ENCODE measurements at places on chromosomes 4 and X.

- no peak for DNase-seq
Observed at GRCh38 chr4:2183394-2183793, 58.5 kb downstream of the HAUS3 start.

- DNase-seq: no peak
Observed at GRCh38 chrX:57772637-57773036, 92.6 kb upstream of the NLRP2B start.

- no peak for DNase-seq
Observed at GRCh38 chr4:139501527-139501926, 47.6 kb downstream of the RAB33B start.

- DNase-seq: peak; percentile 60
Observed at GRCh38 chrX:9340598-9341290, 124.1 kb upstream of the TBL1X start.

- no peak for DNase-seq
Observed at GRCh38 chrX:43405191-43405590, 250.9 kb upstream of the MAOA start.

GRCh38 chrX:27619459-27619858, 29.3 kb downstream of the DCAF8L2 start:
- DNase-seq: no peak

DNA sequence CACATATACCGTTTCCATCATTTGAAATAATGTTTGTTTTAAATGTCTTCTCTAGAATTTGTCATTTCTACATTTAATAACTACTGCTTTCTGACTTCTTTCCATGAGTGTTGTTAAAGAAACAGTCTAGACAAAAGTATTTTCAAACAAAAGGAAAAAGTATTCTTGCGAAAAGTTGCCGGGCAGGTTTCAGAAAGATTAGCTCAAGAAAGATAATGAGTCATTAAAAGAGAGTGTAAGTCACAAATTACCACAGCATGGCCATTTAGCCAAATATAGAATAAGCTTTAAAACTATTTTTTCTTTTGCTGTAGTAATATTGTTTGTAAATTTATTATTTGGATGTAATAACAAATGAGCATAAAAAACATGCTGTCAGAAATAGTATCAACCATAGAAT, 493.0 kb downstream of the TLL1 start:
- no peak for DNase-seq

GRCh38 chr4:6751611-6752485, 30.7 kb upstream of the KIAA0232 start:
- no peak for DNase-seq

DNA sequence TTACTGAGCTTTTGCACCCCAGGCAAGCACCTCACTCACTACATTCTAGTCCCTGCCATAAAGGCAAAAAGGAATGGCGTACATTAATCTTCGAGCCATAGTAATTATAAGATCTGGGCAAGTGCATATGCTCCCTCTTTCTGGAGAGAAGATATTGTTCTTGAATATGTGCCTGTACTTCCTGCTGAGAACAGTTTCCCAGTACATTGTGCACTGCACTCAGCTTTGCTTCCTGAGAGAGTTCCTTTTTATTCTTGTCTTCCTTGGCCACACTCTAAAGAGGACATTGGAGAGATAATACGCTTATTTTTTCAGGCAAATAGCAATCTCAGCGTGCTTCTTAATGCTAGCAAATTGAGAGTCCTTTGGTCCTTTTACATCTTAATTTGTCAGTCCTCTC, 909.0 kb upstream of the PCDH10 start:
- no peak for DNase-seq

- no peak for DNase-seq
Observed at GRCh38 chr4:52106191-52106590, 55.1 kb downstream of the SPATA18 start.

DNA sequence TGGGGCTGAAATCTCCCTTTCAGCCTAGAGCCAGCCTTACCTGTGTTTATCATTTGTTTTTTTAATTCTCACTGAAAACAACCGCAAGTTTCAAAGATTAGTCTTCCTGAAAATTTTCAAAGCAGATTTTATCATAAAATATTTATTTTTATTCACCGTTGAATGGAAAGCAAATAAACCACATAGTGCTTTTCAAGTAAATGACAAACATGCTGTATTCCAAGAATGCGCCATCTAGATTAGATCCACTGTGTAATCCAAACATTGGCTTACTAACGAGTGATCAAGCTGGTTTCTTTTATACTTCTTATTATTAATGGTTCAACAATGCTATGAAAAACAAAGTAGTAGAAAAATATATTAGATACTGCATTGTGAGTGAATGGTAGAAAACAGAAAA, 1176.2 kb upstream of the IGFBP7 start:
- DNase-seq: no peak

DNA sequence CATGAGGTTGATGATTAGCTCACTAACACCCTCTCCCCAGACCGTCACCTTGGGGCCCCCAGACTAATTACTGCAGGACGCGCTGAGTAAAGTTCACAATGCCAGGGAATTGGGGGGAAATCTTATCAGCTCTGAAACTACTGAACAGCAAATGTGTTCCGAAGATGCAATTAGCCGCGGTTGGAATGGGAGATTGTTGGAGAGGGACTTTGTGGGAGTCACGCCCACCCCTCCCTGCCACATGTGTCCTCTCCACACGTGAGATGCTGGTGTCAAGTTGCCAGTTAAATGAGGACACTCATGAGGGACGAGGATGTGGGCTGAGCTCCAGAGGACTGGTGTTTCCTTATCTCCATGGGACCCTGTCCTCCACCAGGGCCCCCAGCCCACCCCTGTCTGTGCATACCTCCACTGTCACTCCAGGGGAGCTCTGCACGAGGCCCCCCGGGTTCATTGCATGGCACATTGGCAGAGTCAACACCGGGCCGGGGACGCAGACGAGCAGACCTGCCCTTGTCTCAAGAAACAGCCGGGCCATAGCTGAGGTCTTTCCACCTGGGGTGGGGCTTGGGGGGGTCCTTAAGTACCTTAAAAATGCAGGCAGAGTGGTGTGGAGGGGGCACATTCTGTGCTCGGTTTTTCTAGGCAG, 175.4 kb upstream of the PSAPL1 start:
- DNase-seq: no peak

DNA sequence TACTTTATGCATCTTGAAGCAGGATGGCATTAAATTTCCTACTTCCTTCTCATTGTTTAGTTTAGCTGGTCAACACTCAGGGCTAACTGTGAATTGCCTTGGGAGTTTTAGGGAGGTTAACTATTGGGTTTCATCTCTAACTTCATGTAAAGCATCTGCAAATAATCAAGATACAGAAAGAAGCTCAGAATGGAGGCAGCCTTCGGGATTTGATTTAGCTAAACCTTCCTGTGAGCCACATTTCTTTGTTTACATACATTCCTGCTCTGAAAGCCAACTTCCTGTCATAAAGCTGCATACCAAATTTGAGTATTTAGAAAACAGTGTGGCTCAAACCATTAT, 131.7 kb upstream of the PCDH18 start:
- DNase-seq: no peak

- DNase-seq: no peak
Observed at GRCh38 chr4:3827616-3828492, 61.7 kb downstream of the ADRA2C start.

- DNase-seq: no peak
Observed at GRCh38 chr4:113411496-113411938, 350.0 kb downstream of the CAMK2D start.

DNA sequence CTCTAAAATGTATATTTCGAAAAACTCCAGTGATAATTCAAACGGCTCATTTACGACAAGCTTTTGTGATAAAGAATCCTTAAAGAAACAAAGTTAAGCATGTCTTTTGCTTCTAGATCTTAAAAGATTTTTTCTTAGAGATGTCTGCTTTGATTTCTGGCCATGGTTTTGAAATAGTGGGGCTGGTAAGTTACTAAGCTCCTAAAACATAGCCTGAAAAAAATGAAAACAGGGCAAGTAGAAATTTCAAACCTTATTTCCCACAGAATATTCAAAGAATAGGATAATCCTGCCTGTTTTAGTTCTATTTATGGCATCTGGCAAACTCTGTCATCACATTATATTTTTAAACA, 318.3 kb downstream of the ARHGAP24 start:
- no peak for DNase-seq

DNA sequence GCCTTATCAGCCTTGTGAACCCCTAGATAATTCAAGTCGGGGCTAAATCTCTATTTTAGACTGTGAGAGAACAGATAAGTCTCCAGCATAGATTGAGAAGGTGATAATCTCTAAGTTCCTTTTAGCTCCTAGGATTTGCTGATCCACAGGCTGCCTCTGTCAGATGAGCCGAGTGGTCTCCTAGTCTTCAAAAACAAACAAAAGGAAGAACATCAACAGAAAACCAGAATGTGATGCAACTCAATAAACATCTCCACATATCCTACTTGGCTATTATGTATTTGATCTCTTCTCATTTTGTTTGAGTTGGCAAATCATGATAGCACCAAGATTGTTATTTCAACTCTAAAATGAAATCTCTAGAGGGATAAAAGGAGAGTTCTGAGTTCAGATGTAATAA, 88.4 kb upstream of the SLC7A11 start:
- no peak for DNase-seq

- DNase-seq: no peak
Observed at GRCh38 chr4:5423670-5424069, 284.7 kb downstream of the EVC2 start.

GRCh38 chrX:1894740-1895139, 279.9 kb downstream of the ASMT start:
- DNase-seq: no peak

GRCh38 chr4:177508662-177509061, 66.4 kb upstream of the AGA start:
- DNase-seq: no peak

DNA sequence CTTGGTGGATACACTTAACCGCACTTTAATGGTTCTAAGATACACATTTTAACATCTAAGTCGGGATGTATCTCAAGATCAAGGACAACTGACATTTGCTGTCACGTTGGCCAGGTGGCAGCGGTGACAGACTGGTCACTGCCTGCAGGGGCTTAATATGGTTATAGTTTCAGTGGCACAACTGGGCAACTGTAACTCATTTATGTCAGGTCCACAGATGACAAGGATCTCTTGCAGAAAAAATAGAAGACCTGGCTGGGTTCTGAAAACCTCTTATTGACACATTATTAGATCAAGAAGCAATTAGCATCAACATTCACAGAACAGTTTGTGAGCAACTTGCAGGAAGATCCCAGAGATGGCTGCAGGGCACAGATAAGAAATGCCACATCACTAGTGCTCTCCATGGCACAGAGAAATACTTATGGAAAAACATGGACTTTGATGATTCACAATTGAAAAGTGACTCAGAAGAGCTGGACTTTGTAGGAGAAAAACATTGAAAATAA, 99.6 kb upstream of the SORBS2 start:
- DNase-seq: no peak

DNA sequence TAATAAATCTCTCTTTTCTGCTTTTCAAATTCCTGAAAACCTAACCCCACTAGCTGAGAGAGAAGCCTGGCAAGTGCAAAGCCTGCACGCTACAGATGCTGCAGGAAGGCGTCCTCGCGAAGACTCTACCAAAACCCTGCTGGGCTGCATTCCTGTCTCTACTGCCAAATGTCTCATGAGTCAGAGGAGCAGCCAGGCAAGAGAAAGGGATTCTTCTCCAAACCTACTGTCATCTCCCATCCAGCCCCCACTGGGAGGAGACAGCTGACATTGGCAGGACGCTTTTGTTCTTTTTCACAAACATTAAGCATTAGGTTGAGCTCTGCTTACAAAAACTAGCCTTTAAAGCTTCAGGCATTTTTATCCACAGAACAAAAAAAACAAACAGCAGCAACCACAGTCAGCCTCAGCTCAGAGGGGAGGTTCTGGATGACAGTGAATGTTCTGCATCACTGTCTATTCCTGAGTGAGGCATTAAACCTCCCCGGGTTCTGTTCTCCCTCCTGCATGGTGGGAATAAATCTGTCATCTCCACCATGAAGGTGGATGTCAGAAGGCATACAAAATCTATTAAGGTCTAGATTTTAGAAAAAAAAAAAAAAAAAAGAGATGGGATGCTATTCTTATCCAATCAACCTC, 18.0 kb downstream of the CRMP1 start:
- DNase-seq: no peak

DNA sequence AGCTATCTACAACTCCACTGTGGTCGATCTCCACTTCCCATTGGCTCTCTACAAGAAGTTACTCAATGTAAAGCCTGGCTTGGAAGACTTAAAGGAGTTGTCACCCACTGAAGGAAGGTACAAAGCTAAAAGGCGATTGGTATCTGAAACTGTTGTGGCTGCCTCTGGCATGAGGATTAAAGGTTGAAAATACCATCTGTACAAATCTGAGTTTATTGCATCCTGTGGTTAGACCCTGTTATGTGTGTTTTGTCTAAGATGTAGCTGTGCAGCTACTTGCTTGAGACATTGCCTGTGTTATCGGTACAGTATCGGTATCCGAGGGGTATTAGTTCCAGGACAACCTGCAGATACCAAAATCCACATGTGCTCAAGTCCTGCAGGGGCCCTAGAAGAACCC, 16.4 kb downstream of the NAP1L5 start:
- DNase-seq: no peak

DNA sequence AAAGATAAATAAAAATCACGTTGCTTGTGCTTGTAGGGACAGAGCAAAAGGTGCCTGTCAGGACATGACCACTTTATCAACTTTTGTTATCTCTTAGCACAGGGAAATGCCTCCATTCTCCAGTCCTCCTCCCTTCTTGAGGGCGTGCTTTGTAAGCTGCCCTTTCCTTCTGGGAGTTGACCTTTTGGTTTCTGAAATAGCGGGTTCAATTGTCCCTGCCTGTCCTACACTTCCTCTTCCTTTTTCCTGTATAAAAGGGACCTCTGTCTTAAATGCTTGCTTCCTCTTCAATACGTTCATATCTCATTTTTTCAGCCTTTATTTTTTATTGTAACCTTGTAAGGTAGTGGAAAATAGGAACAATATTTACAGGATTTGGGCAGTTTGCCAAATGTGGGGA, 153.5 kb downstream of the SH3BGRL start:
- no peak for DNase-seq

DNA sequence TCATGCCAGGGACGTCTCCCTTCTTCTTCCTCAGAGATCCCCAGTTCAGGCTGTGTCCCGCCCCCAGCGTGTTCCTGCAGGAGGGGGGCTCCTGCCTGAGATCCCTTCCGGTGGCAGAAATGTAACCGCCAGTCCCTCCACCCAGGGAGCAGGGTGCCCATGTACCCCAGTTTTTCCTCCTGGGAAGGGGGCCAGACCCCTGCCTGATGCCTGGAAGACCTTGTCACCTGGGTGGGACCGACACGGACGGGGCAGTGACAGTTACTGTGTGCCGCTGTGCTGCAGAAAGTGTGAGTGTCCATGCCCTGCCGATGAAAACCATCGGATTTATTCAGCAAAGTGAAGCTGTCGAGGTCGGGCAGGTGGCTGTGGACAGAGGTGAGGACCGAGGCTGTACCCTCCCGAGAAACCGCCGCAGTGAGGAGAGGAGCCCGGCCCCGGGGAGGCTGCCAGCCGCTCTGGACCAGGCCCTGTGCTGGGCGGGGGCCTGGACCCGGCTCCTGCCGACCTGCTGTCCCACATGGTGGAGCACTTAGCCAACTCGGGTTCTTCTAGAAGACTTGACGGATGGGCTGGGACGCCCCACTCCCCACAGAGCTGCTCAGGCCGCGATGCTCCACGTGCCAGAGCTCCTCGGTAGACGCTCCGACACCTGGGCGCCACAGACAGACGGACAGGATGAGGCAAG, 36.7 kb upstream of the HMX1 start:
- DNase-seq: no peak
